Mesenteric fat pad (tissue), 1 donor: ENCODE measurements at places on chromosomes 3 and 15. TPM values are rescaled to one million over a fixed set of nuclear protein-coding genes. Genes with fewer than 3 reads are reported as not detected.

DNA sequence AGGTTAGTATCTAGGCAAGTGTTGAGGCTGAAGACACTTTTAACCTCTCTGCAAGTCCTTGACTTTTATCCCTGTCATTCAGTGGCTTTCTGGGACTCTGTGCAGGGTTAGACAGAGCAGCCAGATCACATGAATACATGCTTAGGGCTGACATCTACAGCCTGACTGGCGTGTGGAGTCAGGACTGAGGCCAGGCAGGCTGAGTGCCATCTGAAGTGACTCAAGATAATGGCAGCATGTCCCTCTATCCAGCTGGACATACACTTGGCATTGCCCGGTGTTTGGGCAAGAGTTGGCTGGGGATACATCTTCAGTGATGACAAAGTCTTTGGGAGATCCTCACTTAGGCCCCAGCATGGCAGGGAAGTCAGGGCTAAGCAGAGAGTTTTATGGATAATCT is 22.4 kb downstream of the DUOX2 start:
- peak; percentile 51 for DNase-seq

- no peak for DNase-seq
These were observed 277.1 kb downstream of the XXYLT1 start for GRCh38 chr3:194993896-194994295.

DNA sequence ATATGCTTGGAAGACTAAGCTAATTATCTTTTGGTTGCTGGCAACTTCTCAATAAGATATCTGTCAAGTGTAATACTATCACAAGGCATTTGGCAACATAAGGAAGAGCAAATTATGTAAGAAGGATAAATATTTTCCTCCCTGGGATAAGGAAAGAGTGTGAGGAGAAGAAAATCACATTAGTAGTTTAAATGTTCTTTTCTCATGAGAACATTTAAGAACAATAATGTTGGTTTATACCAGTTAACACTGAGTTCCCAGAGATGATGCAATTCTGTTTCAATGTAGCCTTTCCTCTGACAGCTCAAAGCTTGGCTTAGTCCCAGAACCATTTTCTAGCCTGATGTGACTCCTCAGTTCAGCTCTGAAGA is 66.1 kb upstream of the NPHP3 start:
- DNase-seq: no peak

SPINT1 gene
- 2.7 TPM for total RNA-seq

GRCh38 chr15:33608714-33609113 is 297.9 kb downstream of the RYR3 start:
- DNase-seq: no peak

ZNF620 gene
- total RNA-seq: 2.7 TPM

CIB2 gene
- total RNA-seq: 5.5 TPM

- peak; percentile 14 for DNase-seq
These were observed 250.0 kb downstream of the XXYLT1 start for GRCh38 chr3:195020921-195021320.

KNSTRN gene
- total RNA-seq: 16.5 TPM
